GM23338 (cell line): ENCODE measurements at places on chromosomes 7 and 10. TPM values are rescaled to one million over a fixed set of nuclear protein-coding genes. Genes with fewer than 3 reads are reported as not detected.

The PAPSS2 gene
- 17.1 and 19.6 TPM in 2 replicates for total RNA-seq

The CDNF gene
- total RNA-seq, result 1.1 and 2.2 TPM in 2 replicates

The MPP7 gene
- 8.0 and 9.4 TPM in 2 replicates for total RNA-seq

The LIPN gene
- not detected in 2 replicates for total RNA-seq

The FBXL13 gene
- total RNA-seq, result 2.5 and 6.0 TPM in 2 replicates
